ENCODE measurements at places on chromosomes 2 and 18.

DNA sequence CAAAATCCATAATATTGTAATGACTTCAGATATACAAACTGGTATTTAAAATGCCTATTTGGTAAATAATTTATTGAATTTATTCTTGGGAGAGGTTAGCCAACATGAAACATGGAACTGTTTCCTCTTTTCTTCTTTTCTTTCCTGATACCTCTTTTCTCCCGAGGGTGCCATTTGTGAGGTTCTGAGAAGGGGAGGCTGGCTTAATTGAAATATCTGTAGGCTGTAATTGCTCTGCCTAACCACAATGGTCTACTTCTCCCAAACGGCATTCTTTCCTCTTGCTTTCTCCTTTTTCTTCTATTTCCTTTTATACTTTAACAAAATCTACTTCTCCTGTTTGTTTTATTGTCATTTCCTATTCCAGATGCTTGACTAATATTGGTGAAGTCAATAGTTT is 114.9 kb downstream of the TCF4 start:
- no peak for DNase-seq

DNA sequence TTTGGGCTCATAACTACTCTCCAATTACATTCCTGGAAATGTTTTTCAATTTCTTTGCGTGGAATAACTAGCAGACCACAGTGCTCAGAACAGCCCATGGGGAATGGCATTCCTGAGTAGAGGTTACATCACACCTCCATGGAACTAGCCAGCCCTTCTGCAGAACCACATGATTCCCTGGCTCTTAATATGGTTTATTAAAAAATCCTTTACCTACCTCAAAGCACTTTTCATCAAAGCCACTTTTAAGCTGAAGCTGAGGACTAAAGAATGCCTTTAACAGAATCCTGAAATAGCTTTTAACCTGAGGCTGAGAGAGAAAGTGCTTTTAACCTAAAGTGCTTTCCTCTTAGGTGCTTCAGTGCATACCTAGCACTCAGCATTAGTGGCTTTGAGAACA is 376.3 kb downstream of the ARHGAP15 start:
- no peak for DNase-seq

GRCh38 chr2:159064446-159065301 is 96.2 kb downstream of the TANC1 start:
- DNase-seq = no peak

- DNase-seq = no peak
These were observed 19.8 kb downstream of the BIN1 start for GRCh38 chr2:127086990-127087790.

DNA sequence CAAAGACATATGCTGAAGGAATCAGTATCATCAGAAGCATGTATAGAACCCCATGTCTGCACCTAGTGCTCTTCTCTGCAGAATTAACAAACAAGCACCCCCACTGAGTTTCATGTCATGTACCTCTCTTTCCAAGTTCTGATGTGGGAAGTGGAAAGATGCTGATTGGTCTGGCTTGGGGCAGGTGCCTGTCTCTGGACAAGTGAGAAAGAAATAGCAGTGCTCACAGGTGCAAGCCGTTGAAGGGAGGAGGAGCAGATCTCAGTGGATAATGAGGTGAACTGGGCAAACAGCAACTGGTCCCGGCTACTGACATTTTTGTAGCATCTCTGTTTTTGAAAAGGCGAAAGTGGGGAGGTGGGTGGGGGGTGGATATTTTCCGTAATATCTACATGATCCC is 17.5 kb upstream of the ACVR1 start:
- no peak for DNase-seq

DNA sequence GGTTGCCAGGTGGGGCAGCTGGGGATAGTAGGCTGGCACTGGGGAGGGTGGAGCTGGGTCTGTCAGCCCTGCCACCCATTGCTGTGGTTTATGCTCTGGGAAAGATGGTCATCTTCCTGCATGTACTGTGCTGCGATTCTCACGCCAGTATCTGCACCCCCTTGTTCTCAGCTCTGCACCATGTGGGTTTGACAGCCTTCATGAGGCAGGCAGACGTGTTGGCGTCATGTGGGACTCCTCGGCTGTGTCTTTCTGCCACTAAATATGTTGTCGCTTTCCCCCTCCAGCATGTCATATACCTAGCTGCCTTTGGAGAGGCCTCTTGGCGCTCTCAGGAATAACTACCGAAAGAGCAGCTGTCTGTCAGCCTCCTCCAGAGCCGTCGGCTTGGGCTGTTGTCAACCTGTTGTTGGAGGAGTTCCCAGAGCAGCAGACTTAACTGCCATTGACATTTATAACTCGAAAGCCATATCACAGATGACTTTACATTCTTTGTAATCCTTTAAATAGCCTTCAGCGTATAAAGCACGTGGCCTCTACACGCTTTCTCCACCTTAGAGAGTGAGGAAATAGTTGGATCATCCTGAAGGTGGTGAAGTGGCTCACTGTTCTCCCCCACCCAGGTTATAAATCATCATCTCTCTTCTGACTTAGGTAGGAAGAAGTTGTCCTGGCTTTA is 80.4 kb upstream of the MGAT5 start:
- peak; percentile 14 for DNase-seq

- no peak for DNase-seq
These were observed 262.7 kb upstream of the SPHKAP start for GRCh38 chr2:228444161-228444560.

DNA sequence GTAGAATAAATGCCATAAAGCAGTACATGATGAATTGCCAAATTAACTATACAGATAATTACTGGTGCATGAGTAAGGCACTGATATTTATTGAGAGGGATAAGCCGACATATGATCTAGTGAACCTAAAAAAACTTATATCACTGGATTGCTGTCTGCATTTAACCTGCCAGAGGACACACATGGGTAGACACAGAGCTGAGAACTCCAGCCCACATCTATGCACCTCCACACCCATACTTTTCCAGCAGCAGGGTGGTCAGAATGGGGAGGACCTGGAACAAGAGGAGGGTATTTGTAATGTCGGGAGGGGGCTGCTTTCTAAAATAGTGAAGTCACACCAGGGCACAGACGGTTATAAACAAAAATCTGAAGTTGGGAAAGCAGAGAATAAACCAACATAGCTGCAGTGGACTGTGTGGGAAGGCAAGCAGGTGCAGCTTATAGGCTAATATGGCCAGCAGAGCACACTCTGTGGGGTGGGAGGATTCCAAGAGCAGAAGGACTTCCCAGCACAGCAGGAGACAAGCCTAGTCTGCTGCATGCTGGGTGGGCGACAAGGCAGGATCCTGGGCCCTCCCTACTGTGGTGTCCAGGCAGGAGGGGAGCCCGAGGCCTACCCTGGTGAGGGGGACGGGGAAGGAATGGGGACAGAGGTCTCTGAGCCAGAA is 17.2 kb downstream of the ST3GAL5 start:
- no peak for DNase-seq
